DMS79 treated with DMSO at 0.1 percent for 48 hours (cell line): ENCODE measurements at places on chromosomes 3 and 15.
A peak's percentile ranks its signal among the peaks of the same experiment; 100 is the strongest.

- no peak for DNase-seq
Observed at GRCh38 chr15:25208735-25209134, 230.1 kb downstream of the UBE3A start.

- DNase-seq: peak; percentile 63
Observed at GRCh38 chr3:135532021-135532420, 433.5 kb upstream of the PPP2R3A start.

GRCh38 chr15:38671675-38672254 is 107.2 kb upstream of the RASGRP1 start:
- no peak for DNase-seq

GRCh38 chr3:67145738-67146137 is 147.6 kb downstream of the KBTBD8 start:
- no peak for DNase-seq

GRCh38 chr3:154060238-154061000 is 60.8 kb upstream of the ARHGEF26 start:
- DNase-seq: no peak

- DNase-seq: no peak
Observed at GRCh38 chr3:136293279-136293678, 43.1 kb downstream of the PCCB start.

DNA sequence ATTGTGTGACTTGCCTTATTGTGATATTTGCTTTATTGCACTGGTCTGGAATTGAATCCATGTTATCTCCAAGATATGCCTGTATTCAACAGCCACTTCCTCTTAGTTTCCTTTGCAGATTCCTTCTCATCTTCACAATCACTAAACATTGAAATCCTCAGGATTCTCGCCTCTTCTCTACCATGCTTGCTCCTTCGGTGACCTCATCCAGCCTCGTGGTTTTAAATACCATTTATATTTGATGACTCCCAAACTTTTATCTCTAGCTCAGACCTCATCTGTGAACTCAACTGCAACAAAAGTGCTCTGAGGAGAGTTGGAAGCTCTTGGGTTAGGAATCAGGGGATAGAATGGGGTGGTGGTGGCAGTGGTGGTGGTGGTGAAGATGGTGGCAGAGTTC is 19.9 kb downstream of the POLR2M start:
- no peak for DNase-seq

DNA sequence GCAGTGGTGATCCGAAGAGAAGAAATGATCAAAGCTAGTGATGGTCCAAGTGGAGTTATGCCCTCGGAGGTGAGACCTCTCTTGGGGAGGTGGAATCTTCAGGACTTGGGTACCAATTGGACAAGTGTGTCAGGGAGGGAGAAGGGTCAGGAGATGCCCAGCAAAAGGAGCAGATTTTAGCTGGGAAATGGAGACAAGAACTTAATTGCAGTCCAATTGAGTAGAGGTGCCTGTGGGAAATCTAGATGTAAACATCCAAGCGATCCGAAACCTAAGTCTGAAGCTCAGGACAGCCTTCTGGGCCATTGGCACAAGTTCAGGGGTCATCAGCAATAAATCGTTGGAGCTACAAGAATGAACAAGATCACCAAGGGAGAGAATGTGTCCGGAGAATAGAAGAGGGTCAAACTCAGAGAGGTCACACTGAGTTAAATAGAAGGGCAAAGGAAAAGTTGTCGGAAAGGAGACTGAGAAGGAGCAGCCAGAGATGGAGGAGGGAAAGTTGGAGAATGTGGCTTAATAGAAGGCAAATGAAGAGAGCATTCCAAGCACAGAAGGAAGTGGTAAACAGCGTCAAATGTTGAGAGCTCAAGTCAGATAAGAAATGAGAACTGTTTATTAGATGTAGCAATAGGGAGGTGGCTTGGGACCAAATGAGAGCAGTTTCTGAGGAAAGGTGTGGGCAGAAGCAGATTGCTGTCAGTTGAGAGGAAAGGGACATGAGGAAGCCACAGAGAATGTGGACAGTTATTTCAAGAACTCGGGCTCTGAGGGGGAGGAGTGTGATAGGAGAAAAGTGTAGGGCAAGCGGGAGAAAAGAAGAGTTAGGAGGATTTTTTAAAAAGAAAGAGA is 64.2 kb upstream of the FNDC3B start:
- no peak for DNase-seq

DNA sequence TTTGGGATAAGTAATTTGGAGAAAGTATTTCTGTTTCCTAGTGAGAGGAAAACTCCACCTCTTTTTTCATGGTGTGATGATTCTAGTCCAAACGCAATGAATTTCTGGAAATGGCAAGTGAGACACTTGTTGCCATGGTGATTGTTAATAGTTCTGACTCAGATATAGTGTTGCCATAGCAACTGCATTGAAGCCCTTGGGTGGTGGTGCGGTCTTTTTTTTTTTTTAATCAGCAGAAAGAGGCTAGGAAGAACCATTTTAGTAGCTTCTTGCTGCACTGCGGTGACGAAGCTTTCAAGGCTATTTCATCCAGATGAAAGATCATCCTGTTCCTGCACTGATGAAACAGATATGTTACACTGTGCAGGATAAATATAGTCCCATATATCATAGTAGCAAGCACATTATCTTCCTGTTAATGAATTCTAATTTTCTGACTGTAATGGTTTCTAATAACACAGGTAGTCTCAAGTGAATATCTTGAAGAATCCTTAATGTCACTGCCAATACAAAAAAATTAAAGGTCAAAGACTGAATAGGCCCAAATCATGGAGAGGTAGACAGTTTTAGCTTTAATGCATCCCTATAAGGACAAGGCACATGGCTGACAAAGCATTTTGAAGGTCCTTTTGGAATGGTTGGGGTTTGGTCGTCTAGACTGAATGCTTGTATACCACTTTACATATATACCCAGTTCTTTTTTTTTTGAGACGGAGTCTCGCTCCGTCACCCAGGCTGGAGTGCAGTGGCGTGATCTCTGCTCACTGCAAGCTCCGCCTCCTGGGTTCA is 125.1 kb upstream of the ZBTB20 start:
- peak; percentile 38 for DNase-seq

- no peak for DNase-seq
Observed at GRCh38 chr3:157248590-157249422, 88.9 kb upstream of the CCNL1 start.

DNA sequence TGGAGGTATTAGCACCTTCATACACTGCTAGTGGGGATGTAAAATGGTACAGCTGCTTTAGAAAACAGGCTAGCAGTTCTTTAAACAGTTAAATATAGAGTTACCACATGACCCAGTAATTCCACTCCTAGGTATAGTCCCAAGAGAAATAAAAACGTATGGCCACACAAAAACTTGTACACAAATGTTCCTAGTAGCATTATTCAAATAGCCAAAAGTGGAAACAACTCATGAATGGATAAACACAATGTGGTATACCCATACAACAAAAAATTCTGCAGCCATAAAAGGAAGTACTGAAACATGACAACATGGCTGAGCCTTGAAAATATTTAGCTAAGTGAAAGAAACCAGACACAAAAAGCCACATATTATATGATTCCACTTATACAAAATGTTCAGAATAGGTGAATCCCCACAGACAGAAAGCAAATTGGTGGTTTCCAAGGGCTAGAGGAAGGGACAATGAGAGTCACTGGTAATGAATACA is 40.8 kb upstream of the KLF13 start:
- no peak for DNase-seq

GRCh38 chr3:45143673-45144671 is 2.2 kb downstream of the CDCP1 start:
- peak; percentile 37 for DNase-seq

- peak; percentile 5 for DNase-seq
Observed at GRCh38 chr15:99105514-99106341, 848 bp downstream of the SYNM start.

DNA sequence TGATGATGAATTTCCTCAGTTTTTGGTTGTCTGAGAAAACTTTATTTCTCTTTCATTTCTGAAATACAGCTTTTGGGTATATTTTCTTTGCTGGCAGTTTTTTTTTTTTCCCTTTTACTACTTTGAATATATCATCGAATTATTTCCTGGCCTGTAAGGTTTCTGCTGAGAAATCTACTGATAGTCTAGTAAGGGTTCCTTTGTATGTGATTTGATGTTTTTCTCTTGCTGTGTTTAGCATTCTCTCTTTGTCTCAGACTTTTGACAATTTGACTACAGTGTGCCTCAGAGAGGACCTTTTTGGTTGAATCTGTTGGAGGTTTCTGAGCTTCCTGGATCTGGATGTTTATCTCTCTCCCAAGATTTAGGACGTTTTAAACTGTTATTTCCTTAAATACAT is 336.0 kb downstream of the CACNA2D3 start:
- no peak for DNase-seq

- no peak for DNase-seq
Observed at GRCh38 chr3:129576514-129577352, 29.7 kb downstream of the PLXND1 start.

- DNase-seq: peak; percentile 54
Observed at GRCh38 chr15:45200799-45201556, 13.2 kb upstream of the SHF start.

GRCh38 chr15:78225783-78226541 is 8.4 kb downstream of the ACSBG1 start:
- DNase-seq: no peak

- peak; percentile 24 for DNase-seq
Observed at GRCh38 chr3:60933824-60934223, 317.4 kb downstream of the FHIT start.

GRCh38 chr3:16407366-16407765 is 106.1 kb downstream of the RFTN1 start:
- no peak for DNase-seq

DNA sequence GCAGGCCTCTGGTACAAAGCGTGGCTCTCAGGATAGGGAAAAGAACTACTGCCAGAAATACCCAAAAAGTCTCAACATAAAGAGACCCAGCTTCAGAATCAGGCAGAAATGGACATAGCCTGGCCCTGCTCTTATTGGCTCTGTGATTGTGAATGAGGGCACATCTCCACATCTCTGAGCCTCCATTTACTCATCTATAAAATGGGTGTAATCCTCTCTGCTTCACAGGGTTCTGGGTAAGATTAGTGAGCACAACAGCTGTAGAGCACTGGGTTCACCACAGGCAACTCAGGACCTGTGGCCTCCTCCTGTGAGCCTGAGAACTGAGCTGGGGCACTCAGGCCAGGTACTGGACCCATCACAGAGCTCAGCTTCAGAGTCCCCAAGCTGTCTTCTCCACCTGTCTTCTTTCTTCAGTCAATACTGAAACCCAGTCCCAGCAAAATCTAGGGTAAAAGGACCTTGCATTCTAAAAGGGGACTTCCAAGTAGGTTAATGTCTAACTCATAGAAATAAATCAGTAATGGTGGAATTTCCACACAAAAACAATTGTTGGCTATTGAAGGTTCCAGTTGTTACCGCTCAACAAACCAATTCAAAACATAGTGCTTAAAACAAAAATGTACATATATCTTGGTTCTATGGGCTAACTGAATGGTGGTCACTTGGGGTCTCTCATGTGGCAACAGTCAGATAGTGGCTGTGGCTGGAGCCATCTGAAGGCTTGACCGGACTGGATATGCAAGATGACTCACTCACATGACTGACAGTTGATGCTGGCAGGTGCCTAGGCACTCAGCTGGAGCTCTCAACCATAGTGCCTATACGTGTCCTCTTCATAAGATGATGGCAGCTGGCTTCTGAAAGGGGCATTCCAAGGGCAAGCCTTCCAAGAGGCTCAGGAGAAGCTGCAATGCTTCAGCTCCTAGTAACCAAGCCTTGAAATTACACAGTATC is 47.3 kb downstream of the TRIM42 start:
- no peak for DNase-seq

GRCh38 chr15:33150971-33151370 is 43.5 kb downstream of the FMN1 start:
- no peak for DNase-seq

DNA sequence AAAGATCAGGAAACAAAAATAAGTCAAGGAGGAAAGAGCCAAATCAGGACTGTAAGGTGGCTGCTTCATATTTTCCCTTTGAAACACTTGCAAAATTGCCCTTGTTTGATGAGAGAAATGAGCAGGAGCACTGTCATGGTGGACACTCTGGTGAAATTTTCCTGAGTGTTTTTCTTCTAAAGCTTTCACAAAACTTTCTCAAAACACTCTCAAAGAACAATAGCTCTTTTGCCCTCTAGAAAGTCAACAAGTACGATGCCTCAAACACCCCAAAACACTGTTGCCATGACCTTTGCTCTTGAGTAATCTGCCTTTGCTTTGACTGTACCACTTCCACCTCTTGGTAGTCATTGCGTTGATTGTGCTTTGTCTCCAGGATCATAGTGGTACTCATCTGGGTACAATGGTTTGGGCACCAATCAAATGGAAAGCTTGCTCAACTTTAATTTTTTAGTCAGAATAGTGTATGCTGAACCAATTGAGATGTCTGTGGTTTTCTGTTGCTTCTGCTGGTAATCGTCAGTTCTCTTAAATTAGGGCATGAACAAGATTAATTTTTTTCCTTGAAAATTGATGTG is 13.2 kb upstream of the MITF start:
- no peak for DNase-seq

DNA sequence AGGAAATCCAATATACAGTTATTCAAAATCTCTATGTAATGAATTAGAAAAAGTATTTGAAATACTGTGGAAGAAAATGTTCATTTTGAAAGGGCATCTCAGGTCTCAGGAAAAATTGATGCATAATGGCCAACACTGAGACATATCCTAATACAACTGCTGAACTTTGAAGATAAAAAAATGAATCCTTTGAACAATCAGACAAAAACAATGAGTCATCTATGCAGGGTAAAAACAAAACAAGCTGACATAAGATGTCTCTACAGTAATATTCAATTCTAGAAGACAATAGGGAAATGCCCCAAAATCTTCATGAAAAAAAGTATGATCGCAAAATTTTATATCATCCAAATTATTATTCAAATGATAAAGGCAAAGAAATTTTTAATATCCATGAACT is 34.0 kb upstream of the ZNF280D start:
- no peak for DNase-seq

GRCh38 chr3:7205962-7206361 is 345.0 kb downstream of the GRM7 start:
- no peak for DNase-seq

GRCh38 chr3:9550999-9551398 is 2.6 kb downstream of the LHFPL4 start:
- DNase-seq: no peak

- no peak for DNase-seq
Observed at GRCh38 chr3:72287956-72288355, 503.0 kb upstream of the PROK2 start.

- no peak for DNase-seq
Observed at GRCh38 chr3:145865399-145866018, 295.5 kb downstream of the PLOD2 start.

DNA sequence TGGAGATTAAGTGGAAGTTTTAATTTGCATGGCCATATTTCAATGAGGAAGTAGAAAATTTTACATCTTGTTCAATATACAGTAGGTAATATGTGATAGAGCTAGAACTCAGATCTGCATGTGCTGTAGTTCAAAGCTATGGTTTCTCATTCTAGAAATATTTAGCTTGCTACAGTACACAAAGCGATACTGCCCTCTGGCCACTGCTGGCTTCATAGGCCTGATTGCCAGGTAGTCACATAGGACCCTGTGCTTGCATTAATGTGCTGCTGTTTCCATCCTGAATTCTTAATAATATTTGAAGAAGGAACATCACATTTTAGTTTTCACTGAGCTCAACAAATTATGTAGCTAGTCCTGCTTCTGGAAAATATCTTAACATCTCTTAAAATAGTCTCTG is 87.0 kb downstream of the PLSCR2 start:
- DNase-seq: no peak
